SW480 (cell line): ENCODE measurements at places on chromosomes 5 and 9.

GRCh38 chr9:109245310-109245897, 75.5 kb downstream of the EPB41L4B start:
- no peak for DNase-seq

DNA sequence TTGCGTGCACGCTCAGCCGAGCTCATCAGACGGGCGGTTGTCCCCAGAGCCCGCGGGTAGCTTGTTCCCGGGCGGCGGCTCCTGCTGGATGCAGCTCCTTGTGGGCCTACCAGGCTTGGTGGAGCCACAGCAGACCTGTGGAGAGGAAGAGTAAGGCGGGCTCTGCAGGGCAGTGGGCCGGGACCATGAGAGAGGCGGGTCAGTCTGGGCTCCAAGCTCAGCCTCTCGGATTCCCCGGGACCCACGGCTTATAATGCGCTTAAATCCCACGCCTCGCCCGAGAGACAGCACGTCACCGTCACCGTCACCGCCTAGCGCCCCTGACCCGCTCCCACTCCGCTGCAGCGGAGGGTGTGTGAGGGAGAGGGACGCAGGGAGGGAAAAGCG, 1.9 kb upstream of the ANKRD18A start:
- peak; percentile 51 for DNase-seq

- DNase-seq: no peak
These were observed 56.3 kb downstream of the ERAP1 start for GRCh38 chr5:96751203-96752169.

DNA sequence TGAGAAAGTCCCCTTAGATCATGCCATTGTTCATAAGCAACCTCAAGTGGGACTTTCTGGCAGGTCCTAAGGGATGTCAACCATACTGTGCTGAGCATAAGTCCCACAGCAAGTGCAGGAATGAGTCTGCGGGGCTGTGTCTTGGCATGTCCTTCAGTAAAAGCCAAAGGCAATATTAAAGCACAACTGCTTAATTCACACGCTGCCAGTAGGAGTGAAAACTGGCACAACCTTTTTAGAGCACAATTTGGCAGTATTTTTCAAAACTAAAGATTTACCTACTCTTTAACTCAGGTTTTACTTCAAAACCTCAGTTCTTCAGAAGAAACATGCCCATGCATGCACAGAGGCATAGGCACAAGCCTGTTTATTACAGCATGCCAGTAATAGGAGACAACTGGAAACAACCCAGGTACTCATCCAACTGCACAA, 24.4 kb upstream of the SMAD5 start:
- no peak for DNase-seq

DNA sequence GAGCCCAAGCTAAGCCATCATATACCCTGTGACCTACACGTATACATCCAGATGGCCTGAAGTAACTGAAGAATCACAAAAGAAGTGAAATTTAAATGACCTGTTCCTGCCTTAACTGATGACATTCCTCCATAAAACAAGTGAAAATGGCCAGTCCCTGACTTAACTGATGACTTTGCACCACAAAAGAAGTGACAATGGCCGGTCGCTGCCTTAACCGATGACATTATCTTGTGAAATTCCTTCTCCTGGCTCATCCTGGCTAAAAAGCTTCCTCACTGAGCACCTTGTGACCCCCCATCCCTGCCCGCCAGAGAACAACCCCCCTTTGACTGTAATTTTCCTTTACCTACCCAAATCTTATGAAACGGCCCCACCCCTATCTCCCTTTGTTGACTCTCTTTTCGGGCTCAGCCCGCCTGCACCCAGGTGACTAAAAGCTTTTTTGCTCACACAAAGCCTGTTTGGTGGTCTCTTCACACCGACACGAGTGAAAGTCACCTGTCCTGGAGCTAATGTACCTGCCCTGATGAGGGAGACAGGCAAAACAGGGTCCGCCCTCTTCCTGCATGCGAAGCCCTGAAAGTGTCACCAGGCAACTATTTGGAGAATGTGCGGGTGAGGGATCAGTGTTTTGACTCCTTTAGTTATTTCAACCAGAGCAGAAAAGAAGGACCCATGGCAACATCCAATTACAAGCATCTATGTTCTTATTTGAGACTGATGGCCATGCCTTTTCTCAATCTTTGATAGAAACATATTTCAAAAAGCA, 266.1 kb downstream of the SMARCA2 start:
- DNase-seq: peak; percentile 28

DNA sequence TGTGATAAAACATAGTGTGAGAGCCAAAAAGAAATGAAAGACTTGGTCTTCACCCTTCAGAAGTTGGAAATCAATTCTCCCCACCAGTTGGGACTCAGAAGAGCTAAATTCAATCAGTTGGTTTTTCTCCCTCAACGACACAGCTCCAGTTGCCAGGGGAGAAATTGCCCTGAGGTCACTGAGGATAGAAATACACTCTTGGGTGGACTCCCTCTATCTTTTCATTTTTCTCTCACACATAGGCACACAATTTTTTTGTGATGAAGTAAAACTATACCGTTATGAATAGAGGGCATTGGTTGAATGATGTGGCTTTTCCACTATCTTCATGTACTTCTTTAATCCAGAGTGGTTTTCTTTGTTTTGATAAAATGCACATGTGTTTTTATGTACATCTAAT, 80.2 kb downstream of the ZNF366 start:
- DNase-seq: no peak

GRCh38 chr5:179862891-179863290, 4.3 kb upstream of the MRNIP start:
- no peak for DNase-seq

DNA sequence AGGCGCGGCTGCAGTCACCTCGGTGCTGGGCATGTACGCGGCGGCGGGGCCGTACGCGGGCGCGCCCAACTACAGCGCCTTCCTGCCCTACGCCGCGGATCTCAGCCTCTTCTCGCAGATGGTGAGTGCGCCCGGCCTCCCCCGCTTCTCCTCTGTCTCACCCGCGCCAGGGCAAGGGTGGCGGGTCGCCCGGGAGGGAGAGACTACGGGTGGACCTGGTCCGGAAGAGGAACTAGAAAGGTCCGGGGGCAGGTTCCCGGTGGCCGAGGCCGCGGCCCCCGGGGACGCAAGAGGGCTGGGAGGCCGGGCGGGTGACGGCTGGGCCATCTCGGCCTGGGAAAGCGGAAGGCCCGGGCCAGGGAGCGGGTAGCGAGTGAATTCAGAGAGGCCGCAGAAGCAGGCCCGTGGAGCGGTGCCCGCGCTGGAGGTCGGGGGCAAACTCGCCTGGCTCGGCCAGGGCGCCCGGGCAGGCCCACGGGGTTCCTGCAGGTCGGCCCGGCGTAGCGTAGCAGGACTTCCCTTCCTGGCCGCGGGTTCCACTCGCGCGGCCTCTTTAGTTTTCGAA, 711 bp downstream of the IRX1 start:
- DNase-seq: no peak

- DNase-seq: no peak
These were observed 46.1 kb downstream of the PIK3R1 start for GRCh38 chr5:68261569-68262065.

GRCh38 chr9:16092142-16093091, 539.6 kb downstream of the CCDC171 start:
- DNase-seq: no peak

DNA sequence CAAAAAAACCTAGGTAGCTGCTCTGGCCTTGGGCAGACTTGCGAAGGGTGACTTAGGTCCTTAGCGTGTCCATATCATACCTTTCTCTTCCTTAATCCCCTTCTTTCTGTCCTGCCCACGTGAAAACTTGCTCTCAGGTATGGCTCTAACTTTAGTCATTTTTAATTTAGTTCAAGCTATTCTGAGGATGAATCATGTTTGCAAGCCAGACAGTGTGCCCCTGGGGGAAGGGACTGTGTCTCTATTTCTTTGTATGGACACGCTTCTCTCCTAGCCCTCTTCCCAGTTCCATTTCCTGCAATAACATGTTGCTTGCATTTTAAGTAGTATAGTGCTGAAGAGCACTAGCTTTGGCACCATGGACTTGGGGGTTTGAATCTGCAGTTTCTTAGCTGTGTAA, 120.6 kb downstream of the PTTG1 start:
- no peak for DNase-seq

DNA sequence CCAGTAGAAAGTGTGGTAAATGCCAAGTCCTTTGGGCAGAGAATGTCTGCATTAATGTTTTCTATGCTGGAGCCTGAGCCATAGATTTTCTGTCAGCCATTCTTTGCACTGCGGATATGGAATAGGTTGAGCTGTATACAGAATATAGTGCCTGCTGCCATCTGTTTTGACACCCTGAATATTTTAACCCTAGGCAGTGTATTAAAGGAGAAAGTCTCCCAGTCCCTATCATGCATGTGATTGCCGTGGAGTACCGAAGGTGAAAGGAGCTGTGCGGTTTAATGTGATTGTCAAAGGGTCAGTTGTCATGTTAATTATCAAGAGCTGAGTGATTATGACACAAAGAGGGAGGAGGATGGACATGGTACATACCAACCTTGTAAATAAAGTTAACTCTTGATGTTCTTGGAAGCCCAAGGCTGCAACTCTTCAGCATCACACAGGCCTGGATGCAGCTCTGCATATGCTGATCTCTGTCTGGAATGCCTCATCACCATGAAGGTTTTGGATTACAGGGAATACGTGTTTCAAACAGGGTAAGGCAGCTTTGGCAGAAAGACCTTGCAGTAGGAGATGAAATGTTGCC, 247.1 kb upstream of the ELAVL2 start:
- no peak for DNase-seq

- DNase-seq: no peak
These were observed 16.0 kb upstream of the SLC22A4 start for GRCh38 chr5:132277971-132278853.

GRCh38 chr5:96788112-96788749, 19.5 kb downstream of the ERAP1 start:
- DNase-seq: no peak

- DNase-seq: no peak
These were observed 77.9 kb downstream of the FNBP1 start for GRCh38 chr9:129964901-129965734.

- no peak for DNase-seq
These were observed 38.9 kb upstream of the HMGCS1 start for GRCh38 chr5:43352131-43352530.

DNA sequence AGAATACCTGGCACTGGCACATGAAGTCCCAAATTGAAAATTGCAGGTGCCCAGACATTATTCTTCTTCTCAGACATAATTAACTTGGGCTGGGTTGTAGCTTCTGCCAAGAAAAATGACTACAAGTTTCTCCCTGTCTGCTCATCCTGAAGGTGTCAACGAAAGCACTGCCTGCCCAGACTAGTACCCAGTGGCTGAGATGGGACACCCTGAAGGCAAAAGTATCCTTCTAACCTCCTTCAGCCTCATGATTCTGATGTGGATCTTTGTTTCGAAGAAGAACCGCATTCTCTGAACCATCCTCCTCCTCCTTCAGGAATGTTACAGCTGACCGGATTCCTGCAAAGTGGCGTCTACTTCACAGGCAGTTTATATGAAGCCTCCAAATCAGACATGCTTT, 161.1 kb upstream of the FST start:
- no peak for DNase-seq

DNA sequence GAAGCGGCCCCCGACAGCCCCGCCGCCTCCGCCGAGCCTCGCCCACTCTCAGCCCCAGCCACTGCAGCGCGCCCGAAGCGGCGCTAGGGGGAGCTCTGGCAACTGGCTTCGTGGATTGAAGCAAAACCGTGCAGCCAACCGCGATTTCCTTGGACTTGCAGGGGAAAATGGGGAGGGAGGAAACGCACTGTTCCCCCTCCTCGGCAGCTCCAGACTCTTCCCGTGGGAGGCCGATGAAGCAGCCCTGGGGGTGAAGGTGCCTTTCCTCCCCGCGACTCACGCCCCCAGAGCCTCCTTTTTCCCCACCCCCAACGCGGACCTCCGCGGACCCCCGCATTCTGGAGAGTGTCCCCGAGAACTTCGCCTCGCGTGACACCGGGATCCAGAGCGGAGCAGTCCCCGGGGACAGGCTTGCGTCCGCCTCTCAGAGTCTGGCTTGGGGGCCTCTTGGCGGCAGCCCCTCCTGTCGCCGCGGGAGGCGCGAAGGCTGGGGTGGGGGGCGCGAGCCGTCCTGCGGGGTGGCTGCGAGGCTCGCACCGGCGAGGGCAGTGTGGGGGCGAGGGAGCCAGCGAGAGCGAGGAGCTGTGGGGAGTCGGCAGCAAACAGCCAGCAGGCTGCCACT, 3.8 kb downstream of the IER5L start:
- peak; percentile 83 for DNase-seq

DNA sequence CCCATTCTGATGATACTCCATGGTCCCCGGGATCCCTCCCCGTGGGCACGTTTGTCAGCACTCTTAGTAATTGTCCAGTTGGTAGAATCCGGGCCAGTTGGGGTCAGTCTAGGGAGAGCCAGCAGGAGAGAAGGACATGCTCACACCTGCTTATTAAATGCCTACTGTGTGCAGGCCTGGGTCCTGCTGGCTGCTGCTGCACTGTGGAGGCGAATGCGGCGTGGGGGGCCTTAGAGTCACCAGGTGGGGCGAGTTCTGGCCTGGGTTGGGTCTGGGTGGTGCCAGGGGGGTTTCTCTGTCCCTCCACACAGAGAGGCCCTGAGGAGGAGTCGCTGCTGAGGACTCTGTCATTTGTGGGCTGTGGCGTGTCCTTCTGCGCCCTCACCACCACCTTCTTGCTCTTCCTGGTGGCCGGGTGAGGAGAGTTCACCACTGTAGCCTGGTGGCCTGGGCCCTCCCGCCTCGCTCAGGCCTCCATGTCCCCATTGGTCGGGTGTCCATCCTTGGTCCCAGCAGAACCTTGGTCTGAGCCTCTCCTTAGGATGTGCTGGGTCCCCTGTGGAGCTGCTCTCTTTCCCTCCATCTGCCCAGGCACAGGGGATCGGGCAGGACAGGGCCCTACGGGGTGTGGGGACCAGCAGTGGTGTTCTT, 17.3 kb downstream of the ADGRD2 start:
- no peak for DNase-seq

DNA sequence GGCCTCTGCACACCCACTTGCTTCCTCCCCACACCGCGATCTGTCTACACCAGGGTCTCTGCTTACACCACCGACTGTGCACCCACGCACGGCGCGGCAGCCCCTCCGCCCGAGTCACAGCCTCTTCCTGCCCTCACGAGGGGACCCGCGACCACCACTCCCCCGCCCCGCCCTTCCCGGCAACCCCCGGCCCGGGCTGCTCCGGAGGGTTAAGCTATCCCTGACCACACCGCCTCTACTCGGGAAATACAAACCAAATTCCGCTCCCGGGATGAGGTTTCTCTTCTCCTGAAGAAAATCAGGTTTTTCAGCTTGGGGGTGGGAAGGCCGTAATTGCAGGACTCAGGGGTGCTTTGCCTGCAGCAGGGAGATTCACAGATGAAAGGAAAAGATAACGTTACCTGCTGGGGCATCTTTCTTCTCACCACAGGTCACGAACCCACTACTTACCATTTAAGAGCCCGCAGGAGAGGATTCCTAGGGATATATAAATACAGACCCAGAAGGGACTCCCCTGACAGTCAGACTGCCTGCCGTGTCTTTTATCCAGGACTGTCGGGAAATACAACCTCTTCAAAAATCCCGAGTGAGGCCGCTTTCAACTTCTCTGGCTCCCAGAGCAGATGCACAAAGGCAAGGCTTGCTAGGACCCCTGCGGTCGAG, 63.5 kb downstream of the ROR2 start:
- no peak for DNase-seq
